Vagina (tissue), 2 donors: ENCODE measurements at places on chromosomes 12 and 14. TPM values are rescaled to one million over a fixed set of nuclear protein-coding genes. Genes with fewer than 3 reads are reported as not detected.

The PIWIL1 gene
- not detected for total RNA-seq

The CCDC88C gene
- 42.2 TPM for total RNA-seq

The A2M gene
- 274 TPM for total RNA-seq

The SERPINA12 gene
- total RNA-seq = 8.6 TPM

The LRRIQ1 gene
- 0.25 TPM for total RNA-seq

The KRT77 gene
- total RNA-seq = 2.5 TPM

GRCh38 chr14:23118506-23119362 lies at the start of gene CEBPE:
TSS of gene CEBPE (minus strand) at chr14:23119255. CDS start at chr14:23119091, 164 bp downstream.
- no peak for DNase-seq

DNA sequence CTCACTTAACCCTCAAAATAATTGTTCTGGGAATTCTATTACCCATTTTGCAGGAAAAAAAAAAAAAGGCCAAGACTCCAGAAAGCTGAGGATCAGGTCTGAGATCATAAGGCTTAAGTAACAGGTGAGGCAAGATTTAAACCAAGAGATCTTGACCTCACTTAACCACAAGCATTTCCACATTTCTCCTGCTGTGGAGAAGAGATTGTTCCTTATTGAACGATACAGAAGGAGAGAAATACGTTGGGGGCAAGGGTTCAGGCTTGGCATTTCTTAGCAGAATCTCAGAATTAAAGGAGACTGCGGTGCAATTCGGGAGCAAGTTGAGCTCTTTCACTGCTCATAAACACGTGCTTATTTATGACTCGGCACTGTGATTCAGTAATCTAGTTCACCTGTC lies 885.3 kb upstream of the TMEM132C start:
- no peak for DNase-seq

GRCh38 chr14:52033101-52033642 lies 35.7 kb downstream of the NID2 start:
- no peak for DNase-seq

DNA sequence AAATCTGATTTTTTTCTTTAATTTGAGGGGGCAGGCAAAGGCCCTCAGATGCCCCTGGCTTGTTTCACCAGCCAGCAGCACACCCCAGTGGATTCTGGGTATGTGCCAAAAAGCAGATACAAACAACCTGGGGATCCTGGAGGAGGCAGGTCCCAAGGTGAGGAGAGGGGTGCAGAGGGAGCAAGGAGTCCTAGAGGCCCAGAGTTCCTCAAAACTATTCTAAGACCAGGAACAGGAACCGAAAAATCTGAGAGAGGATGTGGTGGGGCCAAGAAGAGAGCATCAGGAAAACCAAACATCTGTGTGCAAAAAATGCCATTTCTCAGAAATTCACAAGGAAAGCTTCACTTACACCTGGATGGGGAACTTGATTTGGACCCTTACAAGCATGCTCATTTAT lies 8.2 kb downstream of the KCNA5 start:
- DNase-seq = no peak

GRCh38 chr14:35222872-35223466 lies 69.2 kb upstream of the PSMA6 start:
- no peak for DNase-seq

DNA sequence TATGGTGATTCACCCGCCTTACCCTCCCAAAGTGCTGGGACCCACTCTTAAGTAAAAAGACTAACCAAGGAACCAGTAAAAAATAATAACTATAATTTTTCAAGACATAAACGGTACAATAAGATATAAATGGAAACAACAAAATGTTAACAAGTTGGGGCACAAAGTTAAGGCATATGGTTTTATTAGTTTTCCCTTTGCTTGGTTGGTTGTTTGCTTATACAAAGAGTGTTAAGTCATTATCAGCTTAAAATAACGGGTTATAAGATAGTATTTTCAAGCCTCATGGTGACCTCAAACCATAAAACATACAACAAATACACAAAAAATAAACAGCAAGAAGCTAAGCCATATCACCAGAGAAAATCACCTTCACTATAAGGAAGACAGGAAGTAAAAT lies 406.1 kb downstream of the SEC23A start:
- DNase-seq = no peak

DNA sequence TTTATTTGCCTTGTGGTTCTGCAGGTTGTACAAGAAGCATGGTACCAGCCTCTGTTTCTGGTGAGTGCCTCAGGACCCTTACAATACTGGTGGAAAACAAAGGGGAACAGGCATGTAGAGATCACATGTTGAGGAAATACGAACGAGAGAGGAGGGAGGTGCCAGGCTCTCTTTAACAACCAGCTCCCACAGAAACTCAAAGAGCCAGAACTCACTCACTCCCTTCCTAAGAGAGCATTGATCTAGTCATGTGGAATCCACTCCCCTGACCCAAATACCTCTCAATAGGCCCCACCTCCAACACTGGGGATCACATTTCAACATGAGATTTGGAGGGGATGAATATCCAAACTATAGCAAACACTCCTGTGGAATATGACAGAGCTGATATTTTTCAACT lies 938.0 kb downstream of the GALC start:
- DNase-seq = no peak

DNA sequence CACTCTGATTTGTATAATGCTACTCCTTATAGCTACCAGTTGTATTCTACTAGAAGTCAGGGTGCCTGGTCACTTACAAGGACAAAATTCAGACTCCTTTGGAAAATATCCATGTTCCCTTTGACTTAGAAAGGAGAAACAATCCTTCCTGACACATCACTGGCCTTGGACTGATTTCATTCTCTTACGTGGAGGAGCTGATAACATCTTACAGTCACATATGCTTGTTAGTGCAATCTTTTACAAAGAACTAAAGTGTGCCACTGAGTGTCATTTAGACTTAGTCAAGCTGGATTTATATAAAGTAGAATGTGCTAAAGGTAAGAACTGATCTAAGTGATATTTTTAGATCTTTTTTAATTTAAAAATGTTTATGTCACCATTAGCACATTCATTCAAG lies 131.0 kb upstream of the TMTC2 start:
- no peak for DNase-seq
